ENCODE measurements at places on chromosomes 1 and 21.

GRCh38 chr21:42187976-42188653, 30.8 kb upstream of the ABCG1 start:
- peak; percentile 91 for DNase-seq

DNA sequence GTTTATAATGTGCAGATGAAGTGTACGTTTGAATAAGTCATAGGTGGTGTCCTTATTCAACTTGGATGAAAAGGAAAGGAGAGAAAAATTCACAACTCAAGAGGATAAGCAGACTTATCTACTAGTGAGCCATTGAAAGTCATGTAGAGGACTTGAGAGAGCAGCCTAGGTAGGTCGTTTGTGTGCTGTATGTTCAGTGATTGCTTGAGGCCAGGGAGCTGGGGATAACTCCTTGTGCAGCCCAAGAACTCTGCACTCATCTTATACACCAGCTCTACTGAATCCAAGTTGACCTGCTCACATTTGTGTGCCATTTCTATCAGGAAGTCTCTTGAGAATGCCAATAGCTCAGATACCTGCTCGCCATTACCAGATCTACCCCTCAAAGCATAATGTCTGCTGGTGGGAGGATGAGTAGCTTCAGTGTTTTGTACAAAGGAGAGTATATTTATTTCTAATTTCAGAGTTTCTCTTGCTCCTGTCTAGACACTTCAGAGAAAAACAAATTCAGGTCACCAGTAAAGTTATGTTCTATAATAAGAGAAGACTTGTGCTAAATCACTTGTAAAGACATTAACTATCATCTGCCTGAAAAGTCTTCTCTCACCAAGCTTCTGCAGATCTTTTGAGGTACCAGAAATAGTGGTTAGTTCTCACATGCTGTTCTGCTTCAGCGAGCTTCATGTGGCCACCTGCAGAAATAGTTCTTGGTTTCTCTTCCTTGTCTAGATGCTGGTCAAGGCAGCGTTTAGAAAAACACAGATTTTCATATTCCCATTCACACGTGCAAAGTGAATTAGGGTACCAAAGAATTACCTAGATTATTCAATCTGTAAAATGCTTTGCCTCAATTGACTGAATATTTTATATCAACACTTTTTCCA, 10.8 kb downstream of the S1PR1 start:
- no peak for DNase-seq

DNA sequence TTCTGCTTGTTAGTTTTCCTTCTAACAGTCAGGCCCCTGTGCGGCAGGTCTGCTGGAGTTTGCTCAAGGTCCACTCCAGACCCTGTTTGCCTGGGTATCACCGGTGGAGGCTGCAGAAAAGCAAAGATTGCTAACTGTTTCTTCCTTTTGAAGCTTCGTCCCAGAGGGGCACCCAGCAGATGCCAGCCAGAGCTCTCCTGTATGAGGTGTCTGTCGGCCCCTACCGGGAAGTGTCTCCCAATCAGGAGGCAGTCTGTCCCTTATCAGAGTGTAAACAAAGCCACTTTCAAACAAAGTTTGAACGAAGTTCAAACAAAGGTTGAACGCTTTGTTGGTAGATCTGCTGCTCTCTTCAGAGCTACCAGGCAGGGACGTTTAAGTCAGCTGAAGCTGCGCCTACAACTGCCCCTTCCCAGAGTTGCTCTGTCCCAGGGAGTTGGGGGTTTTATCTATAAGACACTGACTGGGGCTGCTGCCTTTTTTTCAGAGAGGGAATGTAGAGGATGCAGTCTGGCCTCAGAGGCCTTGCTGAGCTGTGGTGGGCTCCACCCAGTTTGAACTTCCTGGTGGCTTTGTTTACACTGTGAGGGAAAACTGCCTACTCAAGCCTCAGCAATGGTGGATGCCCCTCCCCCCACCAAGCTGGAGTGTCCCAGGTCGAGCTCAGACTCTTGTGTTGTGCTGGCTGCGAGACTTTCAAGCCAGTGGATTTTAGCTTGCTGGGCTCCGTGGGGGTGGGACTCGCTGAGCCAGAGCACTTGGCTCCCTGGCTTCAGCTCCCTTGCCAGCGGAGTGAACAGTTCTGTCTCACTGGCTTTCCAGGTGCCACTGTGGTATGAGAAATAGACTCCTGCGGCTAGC, 401.8 kb downstream of the SRGAP2C start:
- no peak for DNase-seq

- no peak for DNase-seq
Measured at GRCh38 chr1:200337410-200337809, 72.4 kb downstream of the ZNF281 start.

DNA sequence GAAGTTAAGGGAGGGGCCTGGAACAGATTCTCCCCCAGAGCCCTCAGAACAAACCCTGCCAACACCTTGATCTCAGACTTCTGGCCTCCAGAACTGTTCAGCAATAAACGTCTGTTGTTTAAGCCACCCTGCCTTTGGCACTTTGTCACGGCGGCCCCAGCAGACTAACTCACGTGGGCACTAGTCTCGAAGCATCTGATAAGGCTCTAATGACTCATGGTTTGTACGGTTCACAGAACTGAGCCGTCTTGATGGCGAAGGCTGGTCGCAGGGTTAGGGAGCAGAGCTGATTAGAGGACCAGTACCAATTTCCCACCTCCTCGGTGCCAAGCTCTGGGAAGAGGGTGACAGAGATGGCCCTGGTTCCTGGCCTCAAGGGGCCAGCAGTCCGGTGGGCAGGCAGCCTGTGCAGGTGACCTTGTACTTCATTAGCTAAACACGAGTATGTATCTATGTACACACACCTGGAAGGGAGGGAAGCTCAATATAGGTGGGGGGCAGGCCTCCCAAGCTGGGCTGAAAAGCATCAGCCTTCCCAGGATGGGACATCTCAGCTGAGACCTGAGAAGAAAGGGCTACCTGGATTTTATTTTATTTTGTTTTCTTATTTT, 112.8 kb downstream of the MRPS6 start:
- no peak for DNase-seq

GRCh38 chr21:34179204-34179935, 106.0 kb downstream of the MRPS6 start:
- DNase-seq = no peak

- DNase-seq = no peak
Measured at GRCh38 chr1:81912383-81912782, 111.6 kb downstream of the ADGRL2 start.

DNA sequence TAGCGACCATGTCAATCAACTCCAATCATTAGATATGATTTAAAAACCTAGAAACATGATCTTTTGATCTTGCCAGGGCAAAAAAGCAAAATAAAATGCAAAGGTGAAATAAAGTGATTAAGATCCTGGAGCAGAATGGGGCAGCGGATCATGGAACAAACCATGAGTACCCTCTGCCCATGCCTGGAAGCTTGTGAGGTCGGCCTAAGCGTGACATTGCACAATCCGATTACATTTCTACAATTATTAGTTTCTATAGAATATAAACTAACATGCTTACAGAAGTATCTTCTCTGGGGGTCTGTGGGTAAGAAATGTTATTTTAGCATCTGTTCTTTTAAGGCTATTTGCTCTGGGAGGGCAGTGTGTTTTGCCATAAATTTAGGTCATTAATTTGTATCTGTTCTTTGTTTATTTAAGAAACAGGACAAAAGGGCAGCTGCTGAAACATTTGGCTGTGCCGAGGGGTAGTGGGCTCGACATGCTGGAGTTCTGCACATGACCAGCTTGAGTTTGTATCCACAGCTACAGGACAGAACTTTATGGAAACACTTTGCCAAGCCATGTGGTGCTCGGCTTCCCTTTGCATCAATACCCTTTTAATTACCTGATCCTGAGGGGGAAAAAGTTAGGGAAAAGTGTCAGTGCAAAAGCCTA, 55.9 kb downstream of the ZBTB18 start:
- no peak for DNase-seq

GRCh38 chr21:42286416-42286815, 28.8 kb downstream of the TFF3 start:
- no peak for DNase-seq

DNA sequence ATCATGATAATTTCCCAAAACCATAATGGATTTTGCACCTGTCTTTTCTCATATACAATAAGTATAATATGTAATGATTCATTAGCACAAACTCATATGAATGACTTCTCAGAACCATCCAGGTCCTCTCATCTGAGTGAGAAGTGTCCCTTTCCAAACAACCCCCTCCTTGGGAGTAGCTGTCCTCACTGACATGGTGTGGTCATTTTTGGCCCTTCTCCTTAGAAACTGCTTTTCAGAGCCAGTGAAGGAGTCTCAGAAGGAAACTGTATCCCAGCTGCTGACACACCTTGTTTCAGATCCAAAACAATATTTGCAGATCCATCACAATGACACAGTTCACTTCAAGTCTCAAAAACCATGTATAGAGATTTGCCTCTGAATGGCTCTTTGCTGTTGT, 95.5 kb downstream of the MIS18A start:
- DNase-seq = no peak

- DNase-seq = no peak
Measured at GRCh38 chr1:158494796-158495195, 22.8 kb downstream of the OR10R2 start.

GRCh38 chr1:28259252-28259933, at the start of gene SESN2:
Gene SESN2, plus strand, starts transcription at chr1:28259518. Its CDS starts 330 bp downstream, at chr1:28259848.
- DNase-seq = peak; percentile 100

GRCh38 chr1:200969726-200970561, 53.6 kb downstream of the KIF21B start:
- DNase-seq = peak; percentile 80

DNA sequence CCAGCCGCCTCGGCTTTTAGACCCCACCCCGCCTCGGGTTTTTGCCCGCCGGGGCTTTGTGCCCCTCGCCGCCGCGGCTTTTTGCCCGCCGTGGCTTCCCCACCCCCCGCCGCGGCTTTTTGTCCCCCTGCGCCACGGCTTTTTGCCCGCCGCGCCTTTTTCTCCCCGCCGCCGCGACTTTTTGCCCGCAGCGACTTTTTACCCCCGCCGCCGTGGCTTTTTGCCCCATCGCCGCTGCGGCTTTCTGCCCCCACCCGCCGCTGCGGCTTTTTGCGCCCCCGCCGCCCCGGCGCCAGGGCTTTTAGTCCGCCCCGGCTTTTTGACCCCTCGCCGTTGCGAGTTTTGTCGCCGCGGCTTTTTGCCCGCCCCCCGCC, 474.4 kb downstream of the FAM72C start:
- DNase-seq = no peak

- no peak for DNase-seq
Measured at GRCh38 chr1:22907528-22907927, 65.1 kb downstream of the LACTBL1 start.

- no peak for DNase-seq
Measured at GRCh38 chr21:37869661-37870060, 46.6 kb downstream of the KCNJ6 start.

- no peak for DNase-seq
Measured at GRCh38 chr1:76005765-76006164, 68.8 kb upstream of the ST6GALNAC3 start.

GRCh38 chr21:25361097-25361496, 246.2 kb downstream of the MRPL39 start:
- no peak for DNase-seq

GRCh38 chr1:16440131-16440469, 424 bp upstream of the NECAP2 start:
- DNase-seq = no peak

DNA sequence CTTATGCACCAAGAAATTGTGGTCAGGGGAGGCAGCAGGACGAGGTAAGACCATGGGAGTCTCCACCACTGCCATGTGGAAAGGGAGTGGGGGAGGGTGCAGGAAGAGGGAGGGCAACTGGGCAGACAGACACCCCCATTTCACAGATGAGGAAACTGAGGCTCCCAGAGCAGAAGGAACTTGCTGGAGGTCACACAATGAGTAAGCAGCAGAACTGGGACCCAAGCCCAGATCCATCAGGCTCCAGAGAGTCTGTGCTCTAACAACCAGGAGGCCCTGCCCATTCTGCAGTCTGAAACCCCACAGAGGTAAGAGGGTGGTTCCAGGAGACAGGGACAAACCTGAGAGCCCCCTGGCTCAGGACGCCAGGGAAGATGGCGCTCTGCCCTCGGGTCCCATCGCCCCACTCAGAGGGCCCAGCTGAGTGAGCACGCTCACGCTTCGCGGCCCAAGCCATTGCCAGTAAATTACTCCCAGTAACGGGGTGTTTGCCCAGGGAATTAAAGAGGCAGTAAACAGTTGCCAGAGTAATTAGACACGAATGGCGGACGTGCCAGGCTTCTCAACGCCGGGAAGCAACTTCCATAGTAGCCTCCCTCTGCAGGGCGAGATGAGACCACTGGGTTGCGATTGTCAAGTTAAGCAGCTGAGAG, 59.2 kb downstream of the MATN1 start:
- DNase-seq = no peak

DNA sequence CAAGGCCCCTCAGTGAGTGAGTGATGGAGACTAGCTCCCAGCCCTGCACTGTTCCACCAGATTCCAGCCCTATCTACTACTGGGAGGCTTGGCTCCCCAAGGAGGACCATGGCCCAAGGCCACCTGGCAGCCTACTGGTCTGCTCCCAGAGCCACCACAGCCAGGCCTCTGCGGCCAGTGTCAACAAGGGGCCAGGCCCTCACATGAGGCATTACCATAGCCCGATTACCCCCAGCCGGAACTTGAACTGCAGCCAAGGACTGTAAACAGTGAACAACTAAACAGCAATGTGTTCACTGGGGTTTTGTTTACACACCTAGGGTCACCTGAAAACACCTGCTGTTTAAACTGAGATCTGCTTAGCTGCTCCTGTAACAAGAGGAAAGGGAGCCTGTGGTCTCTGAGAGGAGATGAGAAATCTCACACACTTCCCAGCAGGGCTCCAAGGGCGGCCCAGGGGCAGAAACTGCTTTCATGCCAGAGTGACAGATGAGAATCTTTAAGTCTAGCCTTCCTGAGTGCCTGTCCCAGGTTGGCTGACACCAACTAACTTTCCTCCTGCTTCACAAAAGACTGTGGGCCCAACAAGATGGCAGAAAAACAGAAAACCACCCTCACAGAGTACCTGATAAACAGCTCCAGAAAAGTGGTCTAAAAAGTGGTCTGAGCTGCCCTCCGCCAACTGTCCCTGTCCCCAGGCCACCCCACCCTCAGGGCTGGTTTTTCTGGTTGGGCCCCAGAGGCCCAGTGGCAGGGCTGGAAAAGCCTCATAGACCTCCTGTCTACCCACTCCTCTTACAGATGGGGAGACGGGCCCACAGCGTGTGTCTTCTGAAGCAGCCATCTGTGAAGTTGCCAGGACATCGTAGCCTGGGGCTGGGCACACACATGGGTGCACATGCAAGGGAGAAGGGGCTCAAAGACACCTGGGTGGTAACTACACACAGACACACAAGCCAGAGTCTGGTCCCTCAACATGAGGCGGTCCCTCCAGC, 28.8 kb downstream of the MEF2D start:
- no peak for DNase-seq

GRCh38 chr1:42961312-42962091, 2.8 kb upstream of the SLC2A1 start:
- DNase-seq = no peak
